Lung (tissue), 17 donors: ENCODE measurements at places on chromosomes 1 and 21.

DNA sequence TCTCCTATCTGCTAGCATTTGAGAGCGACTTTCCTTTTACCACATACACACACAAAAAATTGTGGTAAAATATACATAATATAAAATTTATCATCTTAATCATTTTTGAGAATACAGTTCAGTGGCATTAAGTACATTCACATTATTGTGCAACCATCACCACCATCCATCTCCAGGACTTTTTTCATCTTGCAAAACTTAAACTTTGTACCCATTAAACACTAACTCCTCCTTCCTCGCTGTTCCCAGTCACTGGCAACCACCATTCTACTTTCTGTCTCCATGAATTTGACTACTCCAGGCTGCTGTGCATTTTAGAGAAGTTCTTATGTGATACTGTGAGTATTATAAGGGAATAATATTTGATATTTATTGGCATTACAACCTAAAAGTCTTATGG lies 181.3 kb downstream of the C1orf21 start:
- DNase-seq = no peak

- no peak for DNase-seq
These were observed 900.6 kb downstream of the NCAM2 start for GRCh38 chr21:21898801-21899200.

DNA sequence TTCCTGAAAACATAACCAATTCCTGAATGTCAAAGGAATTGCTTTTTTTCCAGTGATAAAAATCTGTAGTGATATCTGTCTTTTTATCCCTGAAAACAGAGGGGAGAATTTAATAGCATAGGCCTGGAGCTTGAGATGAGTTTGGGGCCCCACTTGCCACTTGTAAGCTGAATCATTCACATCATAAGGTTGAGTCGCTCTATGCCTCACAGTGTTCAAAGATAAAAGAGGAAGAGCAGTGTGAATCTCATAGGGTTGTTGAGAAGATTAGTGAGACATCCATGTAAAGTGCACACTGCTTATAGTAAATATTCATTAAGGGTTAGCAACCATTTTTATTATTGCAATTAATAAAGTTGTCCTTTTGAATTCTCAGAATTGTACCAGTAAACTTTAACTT lies 271.3 kb downstream of the DNM3 start:
- DNase-seq = no peak

GRCh38 chr1:156248323-156248683 lies 447 bp upstream of the PAQR6 start:
- no peak for DNase-seq

DNA sequence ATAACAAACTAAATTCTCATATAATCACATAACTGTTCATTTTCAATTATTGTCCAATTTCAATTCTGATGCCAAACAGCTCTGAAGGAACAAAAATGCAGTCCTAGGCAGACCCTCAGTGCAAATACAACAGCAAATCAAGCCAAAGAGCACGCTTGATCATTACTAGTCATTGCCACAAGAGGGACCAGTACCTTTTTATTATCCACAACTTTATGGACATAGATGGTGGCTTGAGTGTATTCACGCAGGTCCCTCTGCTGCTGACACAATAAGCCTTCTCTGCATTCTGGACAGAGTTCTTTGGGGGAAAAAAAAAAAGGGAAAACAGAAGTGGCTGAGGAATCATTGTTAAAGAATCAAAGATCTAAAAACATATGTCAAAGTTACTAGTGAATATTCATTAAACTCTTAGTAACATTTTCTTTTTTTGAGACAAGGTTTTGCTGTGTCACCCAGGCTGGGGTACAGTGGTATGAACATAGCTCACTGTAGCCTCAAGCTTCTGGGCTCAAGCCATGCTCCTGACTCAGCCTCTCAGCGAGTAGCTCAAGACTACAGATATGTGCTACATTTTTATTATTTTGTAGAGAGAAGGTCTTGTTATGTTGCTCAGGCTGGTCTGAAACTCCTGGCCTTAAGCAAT lies 34.3 kb upstream of the RAP1GAP start:
- peak; percentile 36 for DNase-seq

DNA sequence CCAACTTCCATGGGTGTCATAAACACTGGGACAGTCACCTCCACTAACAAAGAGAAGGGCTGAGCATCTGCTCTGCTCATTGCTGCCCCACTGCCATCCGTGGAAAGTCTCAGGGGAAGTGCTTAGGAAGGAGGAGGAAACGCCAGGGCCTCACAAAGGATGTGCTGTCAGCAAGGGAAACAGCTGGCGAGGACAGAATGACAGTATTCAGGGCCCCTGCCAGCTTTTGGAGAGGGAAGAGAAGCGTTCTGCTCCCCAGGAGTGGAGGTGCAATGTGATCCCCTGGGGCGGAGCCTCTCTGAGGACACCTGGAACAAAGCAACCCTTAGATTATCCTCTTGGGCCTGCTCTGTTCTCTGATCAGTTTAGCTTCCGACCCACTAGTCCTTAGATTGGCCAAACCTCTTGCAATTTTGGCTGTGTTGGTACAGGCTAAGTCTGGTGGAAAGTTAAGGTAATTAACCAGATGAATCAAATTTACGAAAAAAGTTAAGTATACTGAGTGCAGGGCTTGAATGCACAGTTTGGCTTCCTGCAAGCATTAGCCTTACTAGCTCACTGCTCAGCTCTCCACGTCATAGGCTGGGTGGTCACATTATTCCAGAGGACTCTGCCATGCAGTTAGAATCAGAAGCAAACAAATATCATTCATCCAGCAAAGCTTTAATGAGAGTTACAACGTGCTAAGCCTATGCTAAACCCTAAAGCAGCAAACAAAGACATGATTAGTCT lies 170.2 kb upstream of the NFIA start:
- peak; percentile 89 for DNase-seq

DNA sequence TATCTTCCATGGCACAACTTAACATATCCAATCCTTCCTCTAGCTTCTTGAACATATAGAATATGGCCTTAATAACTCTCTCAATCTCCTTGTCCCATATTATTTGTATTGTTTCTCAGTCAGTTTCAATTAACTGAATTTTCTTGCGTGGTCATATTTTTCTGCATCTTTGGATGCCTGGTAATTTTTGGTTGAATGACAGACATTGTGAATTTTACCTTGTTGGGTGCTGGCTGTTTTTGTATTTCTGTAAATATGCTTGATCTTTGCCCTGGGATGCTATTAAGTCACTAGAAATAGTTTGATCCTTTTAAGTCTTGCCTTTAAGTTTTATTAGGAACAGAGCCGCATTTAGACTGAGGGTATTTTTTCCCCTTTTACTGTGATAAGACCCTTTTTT lies 5.9 kb downstream of the SAMD13 start:
- no peak for DNase-seq

DNA sequence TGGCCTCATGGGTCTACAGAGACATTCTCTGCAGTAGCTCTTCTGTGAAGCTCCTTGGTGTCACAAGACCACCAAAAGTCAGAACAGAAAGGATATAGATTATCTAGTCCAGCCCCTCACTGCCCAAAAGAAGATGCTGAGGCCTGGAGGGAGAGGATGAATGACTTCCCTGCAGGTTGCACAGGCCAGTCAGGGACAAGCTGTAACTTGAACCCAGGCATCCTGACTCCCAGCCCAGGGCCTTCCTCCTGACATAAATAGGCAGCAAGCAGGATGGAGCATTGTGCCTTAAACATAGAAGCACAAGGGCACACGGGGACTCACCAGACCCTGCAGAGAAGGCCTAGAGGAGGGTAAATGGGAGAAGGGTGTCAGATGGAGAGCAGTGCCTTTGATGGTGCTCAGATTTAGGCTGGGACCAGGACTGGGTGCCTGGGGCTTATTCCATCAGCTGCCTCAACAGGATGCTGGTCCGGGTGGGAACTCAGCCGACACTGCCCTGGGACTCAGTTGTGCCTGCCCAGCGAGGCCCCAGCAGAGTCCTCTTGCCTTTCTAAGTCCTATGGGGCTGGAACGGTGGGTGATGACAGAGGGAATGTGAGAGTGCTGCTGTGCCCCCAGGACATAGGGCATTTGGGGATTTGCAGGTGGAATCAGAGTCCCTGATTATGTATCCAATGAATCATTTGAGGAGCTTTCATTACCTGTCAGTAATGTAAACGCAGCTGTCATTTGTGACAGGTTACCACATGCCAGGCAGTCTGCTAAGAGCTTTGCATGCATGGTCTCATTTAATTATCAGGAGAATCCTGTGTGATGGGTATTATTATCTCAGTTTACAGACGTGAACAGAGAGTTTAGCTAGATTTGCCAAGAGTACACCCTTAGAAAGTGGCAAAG lies 13.2 kb downstream of the S100A7A start:
- DNase-seq = no peak

- peak; percentile 58 for DNase-seq
These were observed 79.5 kb downstream of the BEND5 start for GRCh38 chr1:48697066-48697707.

DNA sequence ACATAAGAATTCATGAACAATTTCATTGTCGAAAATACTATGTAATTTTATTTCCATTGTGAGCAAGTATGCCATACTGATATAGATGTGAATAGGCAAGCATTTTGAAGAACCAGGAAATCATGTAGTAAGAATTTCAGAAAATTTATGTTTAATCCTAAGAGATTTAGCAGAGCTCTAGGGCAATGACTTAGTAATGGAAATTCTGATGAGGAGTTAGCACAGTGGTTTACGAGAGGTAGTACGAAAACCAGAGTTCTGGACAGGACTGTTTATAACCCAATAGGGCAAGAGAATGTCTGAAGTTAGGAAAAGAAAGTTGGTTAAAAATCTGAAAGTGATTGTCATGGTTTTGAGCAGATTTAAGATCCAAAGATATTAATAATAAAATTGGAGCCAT lies 439.6 kb upstream of the DEPDC1 start:
- DNase-seq = no peak

DNA sequence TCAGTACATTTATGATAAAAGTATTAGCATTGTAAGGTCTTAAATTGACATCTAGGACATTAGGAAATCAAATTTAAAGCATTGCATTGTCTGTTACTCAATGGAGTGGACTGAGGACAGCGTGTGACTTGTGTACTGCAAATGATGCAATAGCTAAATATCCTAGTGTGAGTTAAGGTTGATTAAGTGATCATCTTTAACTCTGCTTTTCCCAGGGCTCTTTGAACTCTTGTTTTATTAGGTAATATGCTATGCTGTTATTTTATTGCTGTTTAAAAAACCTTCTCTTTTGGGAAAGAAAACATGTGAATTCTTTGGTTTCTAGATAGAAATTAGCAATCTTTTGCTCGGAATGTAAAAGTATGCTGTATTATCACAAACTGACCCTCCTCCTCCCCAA lies 38.6 kb downstream of the NFIA start:
- DNase-seq = no peak

GRCh38 chr1:98981917-98982513 lies 22.6 kb downstream of the PLPPR5 start:
- no peak for DNase-seq

- DNase-seq = no peak
These were observed 114.4 kb downstream of the CLEC20A start for GRCh38 chr1:178382372-178382771.

DNA sequence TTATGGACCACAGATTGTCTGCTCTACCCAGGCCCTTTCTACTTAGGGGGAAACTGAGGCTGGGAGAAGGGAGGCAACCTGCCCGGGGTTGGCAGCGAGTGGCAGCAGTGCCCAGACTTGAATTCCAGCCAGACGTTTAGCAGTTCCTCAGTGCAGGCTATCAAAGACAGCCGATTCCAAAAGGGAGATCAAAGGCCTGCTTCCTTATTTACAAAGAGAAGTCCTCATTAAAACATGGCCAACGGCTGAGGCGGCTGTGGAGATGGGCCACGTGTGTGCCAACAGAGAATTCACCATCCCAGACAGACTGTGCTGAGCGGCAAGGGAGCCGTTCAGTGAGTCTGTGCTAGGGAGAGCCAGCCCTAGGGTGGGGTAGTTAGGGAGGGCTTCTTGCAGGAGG lies 27.7 kb downstream of the C1QB start:
- no peak for DNase-seq

DNA sequence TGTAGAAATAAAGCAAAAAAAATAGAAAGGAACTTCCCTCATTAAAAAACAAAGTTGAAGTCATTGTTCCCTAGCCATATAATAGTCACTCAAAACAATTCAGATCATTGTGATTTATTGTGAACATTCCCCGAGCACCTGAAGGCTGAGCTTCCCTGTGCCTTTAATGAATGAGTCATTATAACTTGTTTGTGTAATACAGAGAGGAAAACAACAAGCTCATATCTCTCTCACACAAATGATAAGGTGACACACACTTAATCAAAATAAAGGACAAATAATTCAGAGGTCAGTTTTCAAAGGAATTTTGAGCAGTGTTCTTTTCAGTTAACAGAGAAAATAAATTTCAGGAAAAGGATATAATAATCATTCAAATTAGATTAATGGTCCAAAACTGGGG lies 326.2 kb downstream of the DUSP10 start:
- DNase-seq = no peak

DNA sequence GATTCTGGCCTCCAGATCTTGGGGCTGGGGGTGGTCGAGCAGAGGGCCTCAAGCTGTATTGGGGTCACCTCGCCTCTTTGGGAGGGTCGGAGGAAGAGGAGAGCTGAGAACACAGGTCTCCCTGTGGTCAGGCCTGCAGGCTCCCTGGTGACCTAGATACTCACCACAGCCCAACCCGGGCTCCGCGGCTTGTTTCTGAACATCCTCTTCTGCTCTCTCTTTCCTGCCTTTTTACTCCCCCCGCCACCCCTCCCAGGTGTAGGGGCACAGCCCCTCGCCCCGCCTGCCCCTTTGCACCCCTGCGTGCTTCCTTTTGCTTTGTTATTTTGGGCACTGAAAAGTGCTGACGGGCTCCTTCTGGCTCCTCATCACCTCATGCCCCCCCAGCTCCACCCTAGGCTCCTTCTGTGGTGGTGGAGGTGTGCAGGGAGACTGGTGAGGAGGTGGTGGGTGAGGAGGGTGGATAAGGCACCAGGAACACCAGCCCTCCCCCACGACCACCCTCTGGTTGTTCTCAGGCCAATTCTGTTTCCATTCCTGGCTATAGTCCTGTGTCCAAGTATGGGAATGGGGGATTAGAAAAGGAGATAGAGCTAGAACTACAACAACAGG lies 10.6 kb upstream of the LINGO4 start:
- no peak for DNase-seq

DNA sequence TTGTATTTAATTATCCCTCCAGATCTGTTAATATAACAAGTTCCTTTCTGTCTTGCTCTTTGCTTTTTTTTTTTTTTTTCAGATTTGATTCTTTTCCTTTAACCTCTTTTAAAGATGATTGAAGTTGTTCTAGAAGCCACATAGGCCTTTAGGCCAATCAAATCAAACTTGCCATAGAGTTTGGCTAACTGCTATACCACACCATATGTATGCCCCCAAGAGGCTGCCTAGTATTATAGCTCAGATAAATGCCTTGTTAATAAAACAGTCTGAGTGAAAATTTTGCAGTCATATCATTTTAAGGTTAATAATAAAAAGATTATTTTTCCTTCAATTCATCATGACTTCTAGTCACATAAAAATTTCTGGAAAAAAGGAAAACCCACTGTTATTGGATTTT lies 696.0 kb upstream of the CHRM3 start:
- DNase-seq = no peak

GRCh38 chr1:20052386-20052785 lies 17.6 kb upstream of the PLA2G5 start:
- DNase-seq = no peak

DNA sequence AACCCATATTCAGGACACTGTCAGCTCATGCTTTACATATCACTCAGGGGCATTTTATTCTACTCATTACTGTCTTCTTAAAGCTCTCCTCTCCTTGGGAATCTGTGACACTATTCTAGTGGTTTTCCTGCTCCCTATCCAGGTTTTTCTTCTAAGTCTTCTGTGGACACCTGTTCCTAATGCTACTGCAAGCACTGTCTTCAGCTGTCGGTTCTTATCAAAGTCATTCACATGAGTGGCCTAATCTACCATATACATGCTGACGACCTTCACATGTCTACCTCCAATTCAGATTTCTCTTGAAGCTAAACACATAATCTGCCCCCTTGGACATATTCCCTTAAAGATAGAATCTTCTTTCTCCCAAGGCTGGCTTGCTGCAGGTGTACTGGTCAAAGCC lies 39.8 kb upstream of the PRRX1 start:
- no peak for DNase-seq
